Hypothalamus (tissue), 51 donors: ENCODE measurements at places on chromosomes 6 and 20.

DNA sequence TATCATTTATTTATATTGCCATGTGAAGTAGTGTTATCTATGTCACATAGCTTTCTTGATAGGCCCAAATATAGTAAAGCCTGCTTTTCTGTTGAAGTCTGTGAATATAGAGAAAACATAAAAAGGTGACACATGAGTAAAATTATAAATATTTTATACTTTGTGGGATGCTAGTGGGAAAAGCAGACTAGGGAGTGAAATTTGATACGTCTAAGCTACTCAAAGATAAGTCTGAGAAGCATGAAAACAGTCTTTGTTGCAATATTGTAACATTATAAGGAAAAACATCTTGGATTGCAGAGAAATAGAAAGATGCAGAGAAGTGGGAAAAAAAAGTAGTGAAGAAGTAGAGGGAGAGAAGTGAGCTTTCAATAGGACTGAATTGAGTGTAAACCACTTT, 75.4 kb downstream of the ZNF292 start:
- no peak for DNase-seq

DNA sequence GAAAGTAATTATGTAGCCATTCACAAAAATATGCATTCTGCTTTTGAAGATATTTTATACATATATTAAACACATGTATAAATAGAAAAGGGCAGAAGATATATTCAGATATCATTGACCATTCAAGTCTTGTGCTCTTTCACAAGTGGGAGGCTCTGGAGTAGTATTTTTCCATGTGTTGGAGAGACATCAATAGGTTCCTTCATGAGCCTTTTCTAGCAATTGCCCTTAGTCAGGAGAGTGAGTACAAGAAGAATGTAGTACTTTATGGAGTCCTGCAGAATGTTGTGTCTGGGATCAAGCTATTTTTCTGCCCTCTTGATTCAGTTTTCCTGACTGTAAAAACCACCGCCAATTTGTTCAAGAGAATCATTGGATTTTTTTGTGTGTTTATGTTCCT, 117.9 kb downstream of the LRRC1 start:
- DNase-seq, result no peak

GRCh38 chr20:61640131-61640870, 388.2 kb downstream of the CDH4 start:
- DNase-seq, result peak; percentile 23

GRCh38 chr6:167794161-167795157, 32.3 kb upstream of the AFDN start:
- DNase-seq, result no peak

GRCh38 chr6:54426995-54427394, 118.8 kb downstream of the TINAG start:
- DNase-seq, result no peak

- DNase-seq, result no peak
These were observed 1.5 kb downstream of the NRM start for GRCh38 chr6:30689022-30689865.

DNA sequence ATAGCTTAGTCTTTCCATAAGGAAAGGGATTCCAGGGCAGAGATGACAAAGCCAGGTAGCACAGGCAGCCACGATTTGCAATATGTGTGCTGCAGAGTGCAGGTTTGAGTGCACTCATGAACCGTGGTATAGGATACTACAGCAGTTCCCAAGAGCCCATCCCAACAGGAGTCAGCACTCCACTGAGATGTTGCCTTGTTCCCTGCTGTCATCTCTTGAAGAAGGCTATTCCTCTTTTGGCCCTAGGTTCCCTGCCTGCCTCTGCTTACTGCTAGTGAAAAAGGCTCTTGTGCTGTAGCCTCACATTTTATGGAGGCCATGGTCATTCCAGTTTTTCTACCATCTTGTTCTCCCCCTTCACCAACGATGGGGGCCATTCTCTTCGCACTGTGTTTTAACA, 40.2 kb downstream of the RALY start:
- no peak for DNase-seq

GRCh38 chr20:34452281-34452982, 63.8 kb upstream of the DYNLRB1 start:
- DNase-seq, result no peak
